ENCODE measurements at places on chromosomes 16 and 17.

DNA sequence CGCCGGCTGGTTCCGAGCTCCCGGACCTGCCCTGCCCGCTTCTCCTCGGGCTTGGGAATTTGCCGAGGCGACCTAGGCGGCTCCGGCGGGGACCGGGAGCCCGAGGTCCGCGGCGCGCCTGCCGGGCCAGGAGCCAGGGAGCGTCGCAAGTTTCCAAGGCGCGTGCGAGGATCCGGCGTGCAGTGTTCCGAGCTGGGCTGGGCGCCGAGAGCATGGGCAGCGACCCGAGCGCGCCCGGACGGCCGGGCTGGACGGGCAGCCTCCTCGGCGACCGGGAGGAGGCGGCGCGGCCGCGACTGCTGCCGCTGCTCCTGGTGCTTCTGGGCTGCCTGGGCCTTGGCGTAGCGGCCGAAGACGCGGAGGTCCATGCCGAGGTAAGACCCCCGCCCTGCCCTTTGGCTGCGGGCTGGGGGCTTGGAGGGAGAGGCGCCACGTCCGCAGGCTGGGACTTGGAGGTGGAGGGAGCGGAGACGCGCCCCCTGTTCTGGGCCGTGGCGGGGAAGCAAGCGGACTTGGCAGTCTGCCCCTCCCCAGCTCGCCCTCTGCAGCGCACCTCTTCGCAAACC lies 668 bp downstream of the MMP15 start:
- DNase-seq, result peak; percentile 42

GRCh38 chr17:41421116-41421515 lies 3.3 kb downstream of the KRT37 start:
- no peak for DNase-seq

DNA sequence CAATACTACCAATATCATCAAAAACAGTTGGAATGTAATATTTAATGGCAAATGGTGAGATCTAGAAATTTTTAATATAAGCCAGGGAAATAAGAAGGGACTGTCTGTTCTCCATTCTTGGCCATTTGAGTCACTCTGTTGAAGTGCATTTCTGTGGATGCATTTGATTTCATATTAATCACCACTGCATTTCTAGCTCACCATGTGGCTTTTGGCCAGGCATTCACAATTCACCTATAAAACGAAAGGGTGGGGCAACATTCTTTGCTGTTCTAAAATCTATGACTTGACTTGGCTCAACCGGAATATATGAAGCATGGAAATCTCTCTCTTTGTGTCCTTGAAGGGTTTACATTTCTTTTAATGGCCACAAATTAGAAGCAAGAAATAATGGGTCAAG lies 483.0 kb downstream of the SLC39A11 start:
- DNase-seq, result peak; percentile 92

GRCh38 chr17:72576289-72576759 lies 455.5 kb downstream of the SOX9 start:
- DNase-seq, result no peak

DNA sequence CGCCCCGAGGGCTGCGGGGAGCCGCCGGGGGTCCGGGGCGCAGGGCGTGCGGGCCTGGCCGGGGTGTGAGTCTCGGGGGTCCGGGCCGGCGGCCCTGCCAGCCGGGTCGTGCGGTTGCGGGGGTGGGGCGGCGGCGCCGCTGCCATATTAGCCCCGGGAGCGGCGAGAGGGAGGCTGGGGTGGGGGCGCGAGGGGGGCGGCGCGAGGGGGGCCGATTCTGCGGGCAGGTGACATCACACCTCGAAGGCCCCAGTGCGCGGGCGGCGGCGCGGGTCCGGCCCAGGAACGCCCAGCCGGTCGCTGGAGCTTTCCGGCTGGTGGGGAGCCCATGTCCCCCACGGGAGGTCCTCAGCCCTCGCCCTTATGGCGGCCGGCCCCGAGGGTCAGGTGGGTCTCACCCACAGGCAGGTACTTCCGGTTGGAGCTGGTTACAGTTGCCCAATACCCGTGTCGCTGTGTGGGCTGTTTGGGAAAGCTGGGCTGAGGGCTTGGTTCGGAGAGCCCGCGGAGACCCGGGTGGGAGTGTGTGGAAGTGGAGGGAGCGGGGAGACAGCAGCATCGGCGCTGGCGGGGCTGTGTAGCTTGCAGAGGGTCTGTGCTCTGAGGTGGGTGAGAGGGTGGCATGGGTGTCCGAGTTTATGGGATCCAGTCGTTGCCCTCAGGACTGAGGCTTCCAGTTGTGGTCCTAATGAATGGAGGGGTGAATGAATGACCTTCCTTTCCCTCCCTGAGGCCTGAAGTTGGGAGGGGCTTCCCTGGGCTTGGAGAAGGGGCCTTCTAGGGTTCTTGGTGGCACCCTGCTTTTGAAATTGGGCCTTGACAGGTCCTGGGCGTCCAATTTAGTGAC lies 804 bp downstream of the ATP6V0C start:
- peak; percentile 11 for DNase-seq
